GM10248 (cell line): ENCODE measurements at places on chromosomes 6 and 20.

DNA sequence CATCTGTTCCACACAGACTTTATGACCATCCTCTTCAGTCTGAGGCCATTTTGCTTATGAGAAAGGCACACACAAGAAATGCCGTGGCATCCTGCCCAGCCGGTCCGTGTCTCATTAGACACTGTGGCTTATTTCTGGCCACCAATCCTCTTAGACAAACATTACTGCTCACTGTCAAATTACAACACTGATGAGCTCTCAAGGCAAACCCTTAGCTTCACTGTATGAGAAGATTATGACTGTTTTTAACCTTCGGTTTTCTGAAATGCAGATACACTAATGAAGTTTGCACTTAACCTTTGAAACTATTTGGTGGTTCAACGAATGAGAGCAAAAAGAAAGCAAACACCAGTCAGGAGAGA lies 50.5 kb upstream of the DST start:
- DNase-seq: no peak

DNA sequence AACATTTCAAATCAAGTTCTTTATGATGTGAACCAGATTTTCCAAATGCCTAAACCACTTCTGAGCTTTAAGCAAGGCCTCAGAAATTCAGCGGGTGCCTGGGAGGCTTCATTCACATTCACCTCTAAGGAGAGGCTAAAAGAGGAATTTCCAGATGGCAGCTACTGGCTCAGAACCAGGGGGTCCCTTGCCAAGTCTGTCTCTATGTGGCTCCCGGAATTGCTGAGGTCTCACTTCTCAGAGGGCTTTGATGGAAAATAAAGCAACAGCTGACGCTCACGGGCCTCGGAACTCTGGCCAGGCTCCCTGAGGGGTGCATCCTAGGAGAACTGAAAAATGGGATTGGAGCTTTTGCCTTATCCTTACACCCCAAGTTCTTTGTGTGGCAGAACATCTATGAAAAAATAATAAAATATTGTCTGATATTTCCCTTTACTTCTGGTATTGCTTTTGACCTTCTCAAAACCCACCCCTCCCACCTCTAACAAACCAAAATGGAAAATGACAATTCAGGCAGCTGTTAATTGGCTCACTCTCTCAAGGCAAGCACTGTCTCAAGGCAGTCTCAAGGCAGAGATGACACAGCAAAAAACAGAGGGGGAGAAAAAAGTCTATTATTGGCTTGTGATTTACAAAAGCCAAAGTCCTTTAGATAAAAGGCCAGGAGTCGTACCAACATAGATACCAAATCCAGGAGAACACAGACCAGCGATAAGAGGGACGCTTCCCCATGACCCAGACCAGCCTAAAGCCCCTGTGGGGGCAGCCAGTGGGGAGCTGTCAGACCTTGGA lies 21.8 kb upstream of the LRRN4 start:
- DNase-seq: no peak

DNA sequence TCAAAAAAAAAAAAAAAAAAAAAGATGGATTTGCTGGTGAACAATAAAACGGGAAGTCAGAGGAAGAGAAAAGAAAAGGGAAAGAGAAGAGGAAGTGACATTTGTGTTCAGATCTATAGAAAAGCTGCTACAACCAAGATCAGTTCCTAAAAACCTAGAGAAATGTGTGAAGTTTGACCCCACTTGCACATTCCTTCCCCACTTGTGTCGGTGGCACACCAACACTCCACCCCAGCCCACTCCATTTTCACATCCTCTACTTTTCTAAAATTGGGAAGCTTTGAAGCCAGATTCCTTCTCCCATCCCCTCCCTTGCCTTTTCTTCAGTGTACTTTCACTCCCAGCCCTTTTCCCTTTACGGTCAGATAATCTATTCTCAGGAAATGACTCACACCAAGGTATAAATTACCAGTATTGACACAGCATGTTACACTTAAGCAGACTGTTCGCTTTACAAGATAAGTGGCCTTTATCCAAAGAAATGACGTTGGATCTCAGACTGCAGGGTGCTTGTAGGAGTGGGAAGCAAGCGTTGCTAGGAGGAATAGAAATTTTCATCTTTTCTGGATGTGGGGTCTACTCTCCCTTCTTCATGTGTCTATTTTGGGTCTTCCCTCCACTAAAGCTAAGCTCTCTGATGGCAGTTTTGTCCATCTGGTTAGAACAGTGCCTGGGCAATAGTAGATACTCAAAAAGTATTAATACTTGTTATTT lies 92.5 kb upstream of the ADGRF1 start:
- no peak for DNase-seq

DNA sequence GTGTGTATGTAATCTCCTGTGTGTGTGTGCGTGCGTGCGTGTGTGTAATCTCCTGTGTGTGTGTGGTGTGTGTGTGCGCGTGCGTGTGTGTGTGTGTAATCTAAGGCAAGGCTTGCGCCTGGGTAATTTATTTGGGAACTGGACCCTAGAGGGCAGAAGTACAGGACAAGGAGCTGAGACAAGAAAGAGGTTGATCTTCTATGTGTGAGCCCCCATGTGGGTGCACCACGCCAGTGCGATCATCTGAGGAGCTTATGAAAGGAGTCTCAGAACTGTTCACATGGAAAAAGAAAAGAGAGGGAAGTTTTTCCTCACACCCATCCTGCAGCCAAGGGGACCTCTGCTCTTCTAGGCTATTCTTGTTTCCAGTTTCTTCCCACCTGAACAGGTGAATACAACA lies 220.1 kb upstream of the GGTLC1 start:
- no peak for DNase-seq

DNA sequence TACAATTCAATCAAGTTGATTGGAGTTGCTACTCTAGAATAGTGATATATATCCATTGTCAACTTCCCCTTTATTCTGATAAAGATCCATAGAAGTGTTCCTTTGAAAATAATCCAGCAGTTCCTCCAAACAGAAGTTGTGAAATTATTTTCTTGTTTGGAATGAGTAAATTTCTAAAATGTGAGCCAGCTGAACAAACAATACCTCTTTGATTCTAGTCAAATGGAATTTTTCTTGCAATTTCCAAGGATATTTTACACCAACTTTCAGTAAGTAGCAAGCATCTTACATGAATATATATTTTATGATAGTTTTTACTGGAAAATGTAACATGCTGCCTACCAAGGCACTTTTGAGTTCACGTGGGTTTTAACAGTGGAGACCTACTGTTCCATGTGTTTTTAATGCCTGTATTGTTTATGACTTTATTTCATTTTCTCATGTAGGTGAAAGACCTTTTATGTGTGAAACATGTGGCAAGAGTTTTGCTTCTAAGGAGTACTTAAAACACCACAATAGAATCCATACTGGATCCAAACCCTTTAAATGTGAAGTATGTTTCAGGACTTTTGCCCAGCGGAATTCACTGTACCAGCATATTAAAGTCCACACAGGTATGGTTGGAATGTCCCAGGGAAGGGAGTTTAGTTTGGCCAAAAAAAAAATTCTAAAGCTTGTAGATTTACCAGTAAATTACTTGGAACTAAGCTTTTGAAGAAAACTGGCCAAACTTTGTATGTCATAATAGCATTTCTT lies 6.5 kb downstream of the GZF1 start:
- no peak for DNase-seq

GRCh38 chr6:152094276-152094675 lies 286.8 kb downstream of the ESR1 start:
- no peak for DNase-seq

- DNase-seq: no peak
Measured at GRCh38 chr6:8855411-8855810, 420.1 kb upstream of the SLC35B3 start.
